ENCODE measurements at places on chromosomes 1 and 21.

DNA sequence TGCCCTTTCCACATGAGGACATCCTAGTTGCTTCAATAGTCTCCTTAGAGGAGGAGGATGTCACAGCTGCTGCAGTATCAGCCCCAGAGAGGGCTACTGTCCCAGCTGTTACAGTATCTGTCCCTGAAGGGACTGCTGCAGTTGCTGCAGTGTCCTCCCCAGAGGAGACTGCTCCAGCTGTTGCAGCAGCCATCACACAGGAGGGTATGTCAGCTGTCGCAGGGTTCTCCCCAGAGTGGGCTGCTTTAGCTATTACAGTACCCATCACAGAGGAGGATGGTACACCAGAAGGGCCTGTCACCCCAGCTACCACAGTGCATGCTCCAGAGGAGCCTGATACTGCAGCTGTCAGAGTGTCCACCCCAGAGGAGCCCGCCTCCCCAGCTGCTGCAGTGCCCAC is 78.5 kb upstream of the BMP8A start:
- DNase-seq, result no peak

DNA sequence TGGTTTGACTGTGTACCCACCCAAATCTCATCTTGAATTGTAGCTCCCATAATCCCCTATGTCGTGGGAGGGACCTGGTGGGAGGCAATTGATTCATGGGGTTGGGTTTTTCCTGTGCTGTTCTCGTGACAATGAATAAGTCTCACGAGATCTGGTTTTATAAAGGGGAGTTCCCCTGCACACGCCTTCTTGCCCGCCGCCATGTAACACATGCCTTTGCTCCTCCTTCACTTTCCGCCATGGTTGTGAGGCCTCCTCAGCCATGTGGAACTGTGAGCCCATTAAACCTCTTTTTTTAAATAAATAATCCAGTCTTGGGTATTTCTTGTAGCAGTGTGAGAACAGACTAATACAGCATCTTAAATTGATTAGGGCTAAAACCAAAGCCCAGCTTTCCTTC is 22.6 kb upstream of the RERE start:
- DNase-seq, result no peak

- DNase-seq, result no peak
Measured at GRCh38 chr1:17308593-17308992, 596 bp downstream of the PADI4 start.

DNA sequence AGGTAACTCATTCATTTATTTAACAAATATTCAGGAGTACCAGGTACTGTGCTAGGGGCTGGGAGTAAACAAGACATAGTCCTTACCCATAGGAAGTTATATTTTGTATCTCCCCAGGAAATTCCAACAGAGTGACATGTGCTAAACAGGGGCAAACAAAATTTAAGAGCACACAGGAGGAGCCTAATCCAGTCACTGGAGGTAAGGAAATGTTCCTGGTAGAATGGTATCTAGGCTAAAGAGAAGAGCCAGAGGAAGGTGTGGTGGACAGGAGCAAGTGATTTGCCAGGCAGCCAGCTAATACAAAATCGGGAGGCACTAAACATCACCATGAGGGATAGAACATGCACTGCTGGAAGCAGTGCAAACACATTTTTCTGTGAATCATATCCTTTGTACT is 10.4 kb downstream of the TEX38 start:
- DNase-seq, result no peak

DNA sequence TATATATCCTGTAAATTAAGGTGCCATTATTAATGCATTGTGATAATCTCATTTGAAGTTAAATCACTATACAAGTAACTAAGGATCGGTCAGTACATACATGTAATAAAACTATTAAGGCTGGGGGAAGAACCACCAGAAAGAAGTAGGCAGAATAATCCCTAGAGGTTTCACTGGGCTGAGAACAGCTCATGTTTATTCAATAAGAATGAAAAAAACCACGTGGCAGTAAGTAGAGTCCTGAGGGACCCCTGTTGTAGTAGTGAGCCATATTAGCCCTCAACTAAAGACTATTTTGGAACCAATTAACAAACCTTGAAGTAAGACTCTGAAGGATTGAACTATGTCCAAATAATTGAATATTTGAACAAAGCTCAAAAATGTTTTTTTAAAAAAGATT is 46.9 kb upstream of the ADAM30 start:
- no peak for DNase-seq

DNA sequence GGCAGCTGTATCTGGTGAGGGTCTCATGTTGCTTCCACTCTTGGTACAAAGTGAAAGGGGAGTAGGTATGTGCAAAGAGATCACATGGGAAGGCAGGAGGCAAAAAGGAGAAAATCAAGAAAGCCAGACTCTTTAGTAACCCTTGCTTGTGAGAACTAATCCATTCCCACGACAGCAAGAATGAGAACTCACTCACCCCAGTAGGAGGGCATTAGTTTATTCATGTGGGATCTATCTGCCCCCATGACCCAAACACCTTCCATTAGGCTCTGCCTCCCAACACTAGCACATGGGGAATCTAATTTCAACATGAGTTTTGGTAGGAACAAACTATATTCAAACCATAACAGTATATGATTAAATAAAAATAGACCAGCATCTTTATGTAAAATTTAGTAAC is 57.6 kb downstream of the ZNHIT6 start:
- no peak for DNase-seq

GRCh38 chr1:150954708-150955107 is 19.9 kb downstream of the CERS2 start:
- DNase-seq, result no peak

DNA sequence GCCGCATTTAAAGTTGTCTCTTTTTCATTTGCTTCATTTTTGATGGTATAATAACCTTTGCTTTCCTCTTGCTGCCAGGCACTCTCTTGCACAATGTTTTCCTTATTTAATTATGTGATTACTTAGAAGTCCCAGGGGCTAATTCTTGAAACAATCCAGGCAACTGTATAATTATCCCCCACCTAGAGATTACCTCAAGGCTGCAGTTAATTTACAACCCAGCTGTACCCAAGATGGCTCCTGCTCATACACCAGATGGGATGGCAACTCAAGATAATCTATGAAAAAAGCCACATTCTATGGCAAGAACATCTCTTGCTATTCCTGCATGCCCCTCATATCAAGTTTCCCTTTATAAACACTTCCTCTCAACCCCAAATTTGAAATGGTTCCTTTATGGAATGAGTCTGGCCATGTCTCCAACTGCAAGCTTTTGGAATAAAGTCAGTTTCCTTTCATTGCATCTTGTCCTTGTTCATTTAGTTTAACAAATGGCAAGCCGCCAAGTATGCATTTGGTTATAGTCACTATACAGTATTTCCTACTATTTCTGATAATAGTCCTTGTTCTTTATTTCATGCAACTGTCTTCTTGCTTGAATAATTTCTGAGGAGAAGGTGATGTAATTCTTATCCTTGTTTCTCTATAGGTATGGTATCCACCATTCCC is 1042.6 kb downstream of the PLA2G4A start:
- no peak for DNase-seq

DNA sequence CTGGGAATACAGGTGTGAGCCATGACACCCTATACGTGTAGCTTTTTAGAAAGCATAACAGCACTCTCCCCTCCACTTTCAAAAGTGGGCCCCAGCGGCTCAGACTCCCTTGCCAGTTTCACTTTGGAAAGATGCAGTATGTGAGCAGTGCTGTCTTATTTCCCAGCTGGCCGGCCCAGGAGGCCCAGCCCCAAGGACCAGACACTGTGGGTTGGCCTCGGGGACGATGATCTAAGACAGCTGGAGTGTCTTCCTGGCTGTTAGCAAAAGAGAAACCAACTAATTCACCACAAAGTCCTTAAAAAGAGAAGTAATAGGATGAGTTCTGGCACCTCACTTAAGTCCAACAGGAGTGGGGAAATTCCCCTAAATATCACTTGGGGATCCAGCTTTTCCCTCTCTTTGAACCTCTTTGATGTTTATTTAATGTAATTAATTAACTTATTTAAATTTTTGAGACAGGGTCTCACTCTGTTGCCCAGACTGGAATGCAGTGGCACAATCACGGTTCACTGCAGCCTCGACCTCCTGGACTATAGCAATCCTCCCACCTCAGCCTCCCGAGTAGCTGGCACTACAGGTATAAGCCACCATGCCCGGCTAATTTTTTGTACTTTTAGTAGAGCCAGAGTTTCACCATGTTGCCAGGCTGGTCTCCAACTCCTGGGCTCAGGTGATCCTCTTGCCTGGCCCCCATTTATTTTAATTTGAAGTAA is 17.6 kb upstream of the CLIC4 start:
- DNase-seq, result peak; percentile 44

- DNase-seq, result no peak
Measured at GRCh38 chr1:93723733-93724270, 42.2 kb upstream of the BCAR3 start.

DNA sequence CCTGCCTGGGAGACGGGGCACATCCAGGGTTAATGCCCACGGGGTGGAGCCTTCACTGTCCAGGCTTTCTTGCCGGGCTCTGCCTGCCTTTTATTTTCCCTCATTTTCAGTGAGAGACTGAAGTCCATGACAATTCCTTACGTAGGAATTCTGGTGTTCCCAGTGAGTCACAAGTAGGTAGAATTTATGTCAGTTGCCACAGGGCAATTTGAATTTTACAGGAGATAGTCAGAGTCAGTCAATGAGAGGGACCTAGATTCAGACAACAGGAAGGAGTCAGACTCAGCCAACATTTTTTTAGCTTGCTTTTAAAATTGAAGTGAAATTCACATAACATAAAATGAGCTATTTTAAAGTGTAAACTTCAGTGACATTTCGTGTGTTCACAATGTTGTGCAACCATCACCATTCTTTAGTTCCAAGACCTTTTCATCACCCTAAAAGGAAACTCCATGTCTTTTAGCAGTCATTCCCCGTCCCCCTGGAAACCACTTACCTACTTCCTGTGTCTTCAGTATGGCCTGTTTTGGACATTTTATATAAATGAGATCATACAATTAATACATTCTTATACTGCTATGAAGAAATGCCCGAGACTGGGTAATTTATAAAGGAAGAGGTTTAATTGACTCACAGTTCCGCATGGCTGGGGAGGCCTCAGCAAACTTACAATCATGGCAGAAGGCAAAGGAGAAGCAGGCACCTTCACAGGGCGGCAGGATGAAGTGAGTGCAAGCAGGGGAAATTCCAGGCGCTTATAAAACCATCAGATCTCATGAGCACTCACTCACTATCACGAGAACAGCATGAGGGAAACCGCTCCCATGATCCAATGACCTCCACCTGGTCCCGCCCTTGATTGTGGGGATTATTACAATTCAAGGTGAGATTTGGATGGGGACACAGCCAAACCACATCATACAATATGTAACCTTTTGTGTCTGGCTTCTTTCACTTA is 14.6 kb downstream of the AJAP1 start:
- peak; percentile 81 for DNase-seq

DNA sequence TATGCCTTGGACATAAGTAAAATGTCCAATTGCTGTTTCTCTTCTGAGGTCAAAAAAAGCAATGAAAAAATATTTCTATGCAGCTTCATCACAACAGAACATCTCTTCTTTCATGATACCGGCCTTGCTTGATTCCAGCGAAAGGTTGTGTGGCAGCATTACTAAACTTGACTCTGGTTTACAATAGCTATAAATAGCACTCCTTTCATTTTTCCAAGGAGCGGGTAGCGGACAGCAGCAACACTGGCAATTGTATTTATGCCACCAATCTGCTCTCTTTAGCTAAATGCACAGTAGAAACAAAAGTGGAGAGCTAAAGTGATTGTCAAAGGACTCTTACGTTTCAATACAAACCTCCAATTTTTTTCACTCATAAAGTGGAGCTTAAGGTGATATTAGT is 7.5 kb upstream of the DAB1 start:
- no peak for DNase-seq

DNA sequence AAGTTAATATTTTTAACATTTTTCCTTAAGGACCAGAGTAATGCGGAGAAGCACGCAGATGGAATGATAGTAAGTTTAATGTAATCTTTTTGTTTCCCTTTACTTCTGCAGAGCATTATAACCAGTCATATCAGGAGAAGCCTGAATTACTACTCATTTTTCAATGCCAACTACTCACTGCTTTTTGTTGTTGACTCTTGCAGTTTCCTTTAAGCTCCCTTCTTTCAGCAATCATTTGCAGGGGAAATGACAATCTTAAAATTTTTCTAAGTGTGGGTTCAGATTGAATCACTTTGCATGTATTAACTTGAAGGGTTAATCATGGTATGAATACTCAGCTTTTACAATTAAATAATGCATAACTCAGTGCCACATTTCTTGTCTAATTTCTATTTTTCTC is 122.2 kb downstream of the NRDC start:
- no peak for DNase-seq

DNA sequence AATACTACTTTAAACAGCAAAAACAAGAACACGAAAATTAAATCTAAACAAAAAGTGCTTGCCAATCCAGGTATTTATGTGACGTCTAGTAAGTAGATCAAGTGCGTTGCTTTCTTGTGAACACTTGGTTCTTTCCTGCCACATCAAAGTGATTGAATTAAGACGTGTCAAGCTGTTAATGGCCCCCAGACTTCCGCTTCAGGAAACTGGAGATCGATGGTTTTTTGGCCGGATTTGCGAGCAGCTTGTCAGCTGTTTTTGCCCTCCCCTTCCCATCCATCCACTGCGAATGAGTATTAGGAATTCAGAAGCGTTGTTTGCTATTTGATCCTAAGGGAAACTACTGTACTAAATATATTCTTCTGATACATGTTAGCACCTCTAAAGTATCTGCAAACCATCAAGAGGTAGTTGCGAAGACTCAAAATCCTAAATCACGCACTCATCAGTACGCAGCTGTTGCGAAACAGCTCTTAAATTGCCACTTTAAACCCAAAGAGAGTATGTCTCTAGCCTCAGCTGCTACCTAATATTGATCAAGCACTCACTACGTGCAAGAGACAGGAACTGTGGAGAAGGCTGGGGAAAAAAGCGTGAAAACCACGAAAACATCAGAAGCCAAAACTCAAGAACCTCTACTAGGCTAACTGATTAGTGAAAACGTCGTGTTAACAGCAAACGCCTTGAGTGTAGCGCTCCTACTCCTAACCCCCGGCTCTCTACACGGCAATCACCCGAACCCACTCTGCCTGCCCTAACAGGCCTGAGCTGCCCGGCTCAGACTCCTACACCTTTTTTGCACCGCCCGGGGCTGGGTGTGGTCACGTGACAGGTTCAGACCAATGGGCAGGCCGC is 473 bp upstream of the BRDT start:
- no peak for DNase-seq

- DNase-seq, result no peak
Measured at GRCh38 chr1:235411489-235412486, 44.6 kb downstream of the TBCE start.

GRCh38 chr21:45631540-45631939 is 12.0 kb upstream of the PCBP3 start:
- no peak for DNase-seq
